ENCODE measurements at places on chromosomes 12 and 14.

GRCh38 chr14:58824796-58825195 is 187.0 kb downstream of the DACT1 start:
- DNase-seq: no peak

- no peak for DNase-seq
Observed at GRCh38 chr12:91094957-91095356, 16.3 kb downstream of the LUM start.

- no peak for DNase-seq
Observed at GRCh38 chr14:69620981-69621380, 9.6 kb downstream of the SUSD6 start.

GRCh38 chr14:63800651-63801375 is 52.0 kb upstream of the SYNE2 start:
- no peak for DNase-seq

GRCh38 chr14:79246173-79246572 is 965.1 kb downstream of the DIO2 start:
- no peak for DNase-seq

GRCh38 chr12:57620245-57620935 is 9.2 kb downstream of the ARHGEF25 start:
- DNase-seq: no peak

DNA sequence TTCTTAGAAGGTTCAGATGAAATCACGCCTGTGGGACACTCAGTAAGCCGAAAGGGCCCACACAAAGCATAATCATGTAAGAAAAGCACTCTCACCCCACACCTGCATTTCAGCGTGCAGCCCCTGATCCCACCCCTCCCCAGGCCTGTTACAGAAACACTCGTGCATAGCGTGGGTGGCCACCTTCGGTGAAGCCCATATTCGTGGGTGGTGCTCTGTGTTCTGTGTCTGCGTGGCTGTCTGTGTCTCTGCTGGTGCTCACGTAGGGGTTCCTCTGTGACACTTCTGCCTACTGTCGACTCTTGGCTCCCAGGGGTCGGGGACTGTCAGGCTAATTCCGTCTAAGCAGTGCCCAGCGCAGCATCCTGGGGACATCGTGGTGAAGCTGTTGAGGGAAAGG is 74.0 kb downstream of the B4GALNT3 start:
- no peak for DNase-seq

- DNase-seq: no peak
Observed at GRCh38 chr14:76421662-76422061, 45.7 kb downstream of the ESRRB start.

DNA sequence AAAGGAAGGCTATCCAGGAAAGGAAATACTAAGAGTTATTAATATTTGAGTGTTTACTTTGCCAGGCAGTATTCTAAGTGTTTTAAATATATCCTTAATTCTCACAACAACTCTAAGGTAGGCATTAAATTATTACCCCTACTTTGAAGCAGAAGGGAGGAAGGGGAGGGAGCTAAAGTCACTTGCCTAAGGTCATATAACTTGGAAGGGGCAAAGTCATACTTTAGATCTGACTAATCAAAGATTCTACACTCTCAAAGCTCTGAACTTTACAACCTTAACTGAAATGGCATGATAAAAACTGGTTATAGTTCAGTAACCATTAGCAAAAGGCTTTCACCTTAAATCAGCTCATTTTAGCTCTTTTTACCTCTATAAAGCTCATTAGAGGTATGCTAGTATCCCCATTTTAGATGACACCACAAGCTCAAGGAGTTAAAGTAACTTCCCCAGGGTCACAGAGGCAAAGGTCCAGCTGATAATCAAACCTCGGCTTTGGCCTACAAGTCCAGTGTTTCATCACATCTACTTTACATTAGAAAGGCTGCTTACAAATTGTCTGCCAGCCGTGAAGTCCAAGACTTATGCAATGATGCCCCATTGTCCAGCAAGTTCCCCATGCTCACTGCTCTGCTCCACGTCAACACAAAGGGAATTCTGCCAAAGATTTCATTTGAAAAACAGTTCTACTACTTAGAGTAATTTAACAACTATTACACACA is 223.9 kb downstream of the MED13L start:
- DNase-seq: no peak

GRCh38 chr12:57837864-57838562 is 8.5 kb downstream of the CTDSP2 start:
- DNase-seq: no peak

DNA sequence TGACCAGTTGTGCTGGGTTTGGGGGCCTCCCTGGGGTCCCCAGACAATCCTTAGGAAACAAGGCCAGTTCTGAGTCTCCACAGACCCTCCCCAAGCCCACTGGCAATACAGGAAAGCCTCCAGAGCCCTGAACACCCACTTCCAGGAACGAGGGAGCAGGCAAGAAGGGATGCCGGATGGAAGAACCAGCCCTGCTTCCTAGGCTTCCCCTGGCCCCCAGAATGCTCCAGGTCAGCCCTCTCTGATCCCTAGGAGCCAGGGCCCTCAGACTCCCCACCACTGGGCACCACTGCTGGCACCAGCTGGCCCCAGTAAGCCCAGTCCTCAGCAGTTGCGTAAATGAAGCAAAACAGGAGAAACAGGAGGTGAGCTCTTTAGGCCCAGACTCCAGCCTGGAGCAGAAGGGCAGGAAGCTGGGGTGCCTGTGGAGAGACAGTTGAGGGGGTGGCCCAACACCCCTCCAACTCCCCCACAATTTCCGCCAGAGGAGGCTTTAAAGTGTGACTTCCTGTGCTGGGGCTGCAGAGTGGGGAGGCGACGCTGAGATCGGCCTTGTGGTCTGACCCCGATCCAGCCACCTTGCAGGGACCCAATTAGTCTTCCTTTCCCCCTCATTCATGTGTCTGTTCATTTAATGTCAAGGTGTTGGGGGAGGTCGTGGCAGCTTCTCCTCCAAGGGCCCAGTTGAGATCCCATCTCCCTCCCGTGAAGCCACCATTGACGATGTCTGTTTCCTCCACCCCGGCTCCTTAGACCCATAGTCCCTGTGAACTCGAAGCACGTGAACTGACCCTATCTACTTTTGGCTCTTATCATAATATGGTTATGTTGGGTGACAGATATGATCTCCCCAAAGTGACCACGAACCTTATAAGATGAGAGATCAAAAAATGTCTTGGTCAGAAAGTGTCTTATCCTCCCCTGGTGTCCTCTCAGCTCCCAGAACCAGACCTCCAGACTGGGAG is 4.7 kb downstream of the TNFRSF1A start:
- DNase-seq: no peak

GRCh38 chr12:32264961-32265360 is 134.4 kb upstream of the FGD4 start:
- no peak for DNase-seq

- DNase-seq: no peak
Observed at GRCh38 chr12:108837239-108837638, 20.1 kb downstream of the SSH1 start.

- DNase-seq: peak; percentile 22
Observed at GRCh38 chr12:92471551-92471950, 231.2 kb upstream of the PLEKHG7 start.

GRCh38 chr14:52003324-52003723 is 14.0 kb downstream of the RTRAF start:
- no peak for DNase-seq

DNA sequence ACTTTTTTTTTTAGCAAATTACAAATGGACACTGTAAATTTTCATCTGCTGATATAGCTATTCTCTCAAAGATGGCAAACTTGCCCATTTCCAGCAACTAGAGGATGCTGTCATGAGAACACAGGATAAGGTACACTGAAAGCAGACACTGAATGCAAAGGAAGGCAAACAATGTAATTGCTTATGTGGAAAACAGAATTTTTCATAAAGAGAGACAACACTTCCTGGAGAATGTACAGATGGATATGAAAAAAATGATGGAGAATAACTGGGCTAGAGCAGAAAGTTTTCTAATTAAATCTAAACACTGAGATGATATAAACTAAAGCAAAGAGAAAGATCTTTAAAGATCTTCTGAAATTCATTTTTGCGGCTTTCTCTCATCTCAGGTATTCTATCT is 581 bp downstream of the CD69 start:
- no peak for DNase-seq

DNA sequence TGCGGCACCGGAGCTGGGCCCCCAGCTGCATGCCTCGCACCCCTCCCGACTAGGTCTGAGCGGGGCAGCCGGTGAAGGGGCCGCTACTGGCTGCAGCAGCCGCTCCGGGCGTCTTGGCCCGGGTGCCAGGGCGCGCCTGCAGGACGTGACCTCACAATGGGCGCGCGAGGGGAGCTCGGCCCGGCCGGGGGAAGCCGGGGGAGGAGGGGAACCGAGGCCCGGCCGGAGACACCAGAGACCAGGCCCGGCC is 353 bp downstream of the BAG5 start:
- DNase-seq: no peak

- peak; percentile 80 for DNase-seq
Observed at GRCh38 chr14:74257078-74257940, 18.1 kb downstream of the VSX2 start.

DNA sequence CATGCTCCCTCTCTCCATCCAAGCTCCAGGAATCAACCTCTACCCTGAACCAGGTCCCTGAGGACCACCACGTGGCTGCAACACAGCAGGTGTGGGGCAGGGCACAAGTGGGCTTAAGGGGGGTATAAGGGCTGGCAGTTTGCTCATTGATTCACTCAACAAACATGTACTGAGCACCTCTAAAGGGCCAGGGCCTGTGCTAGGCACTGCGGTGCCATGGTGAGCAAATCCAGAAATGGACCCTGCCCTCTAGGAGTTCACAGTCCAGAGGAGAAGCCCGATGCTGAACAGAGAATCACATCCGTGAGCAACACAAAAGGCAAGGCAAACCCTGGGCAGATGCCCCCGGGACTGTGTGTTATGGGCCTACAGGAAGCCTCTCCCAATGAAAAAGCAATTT is 6.5 kb upstream of the AQP2 start:
- DNase-seq: no peak

DNA sequence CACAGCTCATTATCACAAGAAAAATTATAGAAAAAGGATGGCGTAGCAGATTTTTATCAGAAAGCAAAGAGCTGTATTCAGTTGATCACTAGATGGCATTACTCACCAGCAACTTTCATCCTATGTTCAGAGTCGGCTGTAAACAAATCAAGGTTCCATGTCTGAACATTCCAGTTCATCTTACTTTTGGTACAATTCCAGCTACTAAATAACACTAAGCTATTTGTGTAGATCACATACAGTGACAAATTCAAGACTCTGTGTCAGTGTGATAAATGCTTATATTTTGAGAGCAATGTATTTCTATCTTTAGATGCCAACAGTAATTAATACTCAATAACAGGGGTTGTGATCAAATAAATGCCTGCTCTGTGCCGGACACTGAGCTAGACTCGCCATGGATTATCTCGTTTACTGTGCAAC is 30.1 kb downstream of the NRDE2 start:
- DNase-seq: no peak

- DNase-seq: no peak
Observed at GRCh38 chr12:39343665-39344064, 99.3 kb downstream of the KIF21A start.
